ENCODE measurements at places on chromosomes 13 and 19.

DNA sequence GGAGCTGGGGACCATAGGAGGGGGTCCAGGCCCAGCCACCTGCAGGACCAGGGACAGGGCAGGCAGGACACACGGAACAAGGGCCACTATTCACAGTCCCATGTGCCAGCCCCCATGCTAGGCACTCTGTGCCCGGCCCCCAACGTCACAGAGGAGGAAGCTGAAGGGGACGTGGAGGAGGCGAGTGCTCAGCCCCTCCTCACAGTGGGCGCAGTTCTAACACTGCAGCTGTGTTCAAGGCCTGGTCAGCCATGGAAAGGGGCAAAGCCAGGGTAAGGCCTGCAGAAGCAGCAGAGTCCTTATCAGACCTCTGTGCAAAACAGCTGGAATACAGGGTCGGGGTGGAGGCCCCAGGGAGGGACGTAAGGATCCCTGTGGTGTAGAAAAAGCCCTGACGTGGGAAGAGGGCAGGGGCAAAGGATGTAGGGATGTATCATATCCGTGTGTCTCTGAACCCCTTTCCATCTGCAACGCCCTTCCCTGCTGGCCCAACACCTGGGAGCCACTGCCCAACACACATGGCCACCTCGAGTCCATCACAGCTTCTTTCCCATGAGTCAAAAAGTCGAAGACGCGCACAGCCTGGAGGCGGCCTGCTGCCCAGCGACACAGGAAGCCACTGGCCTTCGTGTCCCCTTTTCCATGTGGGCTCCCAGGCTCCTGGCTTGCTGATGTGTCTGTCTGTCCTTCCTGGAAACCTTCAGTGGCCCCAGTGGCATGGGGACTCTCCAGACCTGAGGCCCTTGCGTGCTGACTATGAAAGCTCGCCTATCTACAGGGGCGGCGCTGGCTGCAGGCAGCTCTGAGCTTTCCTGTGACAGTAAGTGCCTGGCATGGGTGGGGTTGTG lies 28.0 kb downstream of the SH3GL1 start:
- DNase-seq = no peak

GRCh38 chr19:14402332-14403144 lies 16.6 kb downstream of the DDX39A start:
- DNase-seq = peak; percentile 89

DNA sequence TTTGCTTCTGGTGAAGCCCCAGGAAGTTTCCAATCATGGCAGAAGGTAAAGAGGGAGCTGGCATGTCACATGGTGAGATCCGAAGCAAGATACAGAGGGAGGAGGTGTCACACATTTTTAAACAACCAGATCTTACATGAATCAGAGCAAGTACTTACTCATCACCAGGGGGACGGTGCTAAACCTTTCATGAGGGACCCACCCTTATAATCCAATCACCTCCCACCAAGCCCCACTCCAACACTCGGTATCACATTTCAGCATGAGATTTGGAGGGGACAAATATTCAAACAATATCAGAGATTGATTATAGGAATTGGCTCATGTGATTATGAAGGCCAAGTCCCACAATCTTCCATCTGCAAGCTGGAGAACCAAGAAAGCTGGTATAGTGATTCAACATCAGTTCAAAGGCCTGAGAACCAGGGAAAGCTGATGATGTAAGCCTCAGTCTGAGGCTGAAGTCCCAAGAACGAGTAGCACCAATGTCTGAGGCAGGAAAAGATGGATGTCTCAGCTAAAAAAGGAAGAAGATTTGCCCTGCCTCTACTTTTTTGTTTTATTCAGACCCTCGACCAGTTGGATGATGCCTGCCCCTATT lies 58.6 kb upstream of the WDFY2 start:
- DNase-seq = no peak

GRCh38 chr13:95262837-95263384 lies 38.3 kb downstream of the ABCC4 start:
- DNase-seq = no peak

DNA sequence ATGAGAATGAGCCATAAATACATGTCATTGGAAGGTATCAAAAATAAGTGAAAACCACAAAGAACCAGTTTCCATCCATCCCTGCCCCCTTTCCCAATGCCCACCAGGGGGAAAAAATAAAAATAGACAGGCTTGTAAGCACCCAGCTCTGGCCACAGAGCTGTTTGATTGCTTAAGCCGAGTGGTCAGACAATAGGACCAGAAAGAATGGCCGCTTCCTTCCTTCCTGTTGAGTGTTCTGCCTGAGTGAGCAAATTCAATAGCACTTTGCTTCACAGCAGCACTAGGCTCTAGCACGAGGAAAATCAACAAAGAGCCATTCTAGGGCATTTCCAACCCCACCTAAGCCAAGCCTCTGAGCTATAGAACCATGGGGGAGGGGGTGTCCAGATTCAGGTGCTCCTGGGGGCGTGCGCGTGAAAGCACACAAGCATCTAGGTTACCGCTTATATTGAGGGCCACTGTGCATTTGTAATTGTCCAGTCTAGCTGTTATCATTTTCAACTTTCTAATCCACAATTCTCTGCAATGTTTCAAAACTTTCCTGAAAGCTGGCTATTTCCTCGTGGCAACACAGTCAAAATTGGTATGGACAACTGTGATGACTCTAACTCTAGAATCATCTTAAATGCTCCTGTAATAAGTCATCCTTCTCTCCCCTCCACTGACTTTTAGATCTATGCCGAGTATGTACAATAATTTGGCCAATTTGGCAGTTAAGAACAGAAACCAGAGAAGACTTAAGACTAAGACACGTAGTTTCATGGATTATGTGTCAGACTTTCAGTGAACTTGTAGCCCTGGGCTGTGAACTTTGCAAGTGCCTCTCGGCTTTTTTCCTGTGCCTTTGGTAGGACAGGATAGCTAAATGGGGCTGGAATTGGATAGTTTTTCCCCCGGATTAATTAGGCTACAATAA lies 64.3 kb downstream of the SPRY2 start:
- peak; percentile 75 for DNase-seq

DNA sequence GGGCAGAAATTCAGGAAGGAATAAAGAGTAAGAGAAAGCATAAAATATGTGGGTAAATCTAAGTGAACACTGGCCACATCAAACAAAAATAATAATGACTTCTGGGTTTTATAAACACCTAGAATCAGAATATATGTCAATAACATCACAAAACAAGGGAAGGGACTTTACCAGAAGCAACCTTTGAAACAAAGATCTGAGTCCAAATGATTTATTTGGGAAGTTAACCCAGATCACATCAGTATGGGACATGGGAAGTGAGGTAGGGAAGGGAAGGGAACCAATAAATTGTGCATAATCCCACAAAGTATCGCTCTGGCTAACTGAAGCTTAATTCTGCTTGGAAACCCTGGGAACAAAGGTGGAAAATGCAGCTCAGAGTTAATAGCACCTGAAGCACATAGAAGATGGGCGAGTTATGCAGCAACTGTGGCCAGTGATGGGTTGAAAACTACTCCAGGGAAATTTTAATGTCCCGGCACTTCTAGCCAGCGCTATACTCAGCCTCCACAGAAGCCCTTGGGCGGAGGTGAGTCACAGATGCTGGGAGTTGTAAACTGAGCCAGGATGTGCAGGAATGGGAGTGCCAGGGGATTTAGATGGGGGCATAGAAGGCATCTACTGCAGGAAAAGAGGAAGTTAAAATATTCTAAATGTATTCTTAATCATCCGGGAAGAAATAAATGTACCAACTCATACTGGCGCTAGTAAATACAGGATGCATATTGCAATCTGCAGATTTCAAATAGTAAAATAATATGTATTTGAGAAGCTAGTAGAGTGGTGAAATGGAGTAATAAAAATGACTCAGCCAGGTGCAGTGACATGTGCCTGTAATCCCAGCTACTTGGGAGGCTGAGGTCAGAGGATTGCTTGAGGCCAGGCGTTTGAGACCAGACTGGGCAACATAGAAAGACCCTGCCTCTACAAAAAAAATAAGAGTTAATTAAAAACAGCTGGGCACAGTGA lies 34.2 kb upstream of the CEBPG start:
- DNase-seq = no peak

DNA sequence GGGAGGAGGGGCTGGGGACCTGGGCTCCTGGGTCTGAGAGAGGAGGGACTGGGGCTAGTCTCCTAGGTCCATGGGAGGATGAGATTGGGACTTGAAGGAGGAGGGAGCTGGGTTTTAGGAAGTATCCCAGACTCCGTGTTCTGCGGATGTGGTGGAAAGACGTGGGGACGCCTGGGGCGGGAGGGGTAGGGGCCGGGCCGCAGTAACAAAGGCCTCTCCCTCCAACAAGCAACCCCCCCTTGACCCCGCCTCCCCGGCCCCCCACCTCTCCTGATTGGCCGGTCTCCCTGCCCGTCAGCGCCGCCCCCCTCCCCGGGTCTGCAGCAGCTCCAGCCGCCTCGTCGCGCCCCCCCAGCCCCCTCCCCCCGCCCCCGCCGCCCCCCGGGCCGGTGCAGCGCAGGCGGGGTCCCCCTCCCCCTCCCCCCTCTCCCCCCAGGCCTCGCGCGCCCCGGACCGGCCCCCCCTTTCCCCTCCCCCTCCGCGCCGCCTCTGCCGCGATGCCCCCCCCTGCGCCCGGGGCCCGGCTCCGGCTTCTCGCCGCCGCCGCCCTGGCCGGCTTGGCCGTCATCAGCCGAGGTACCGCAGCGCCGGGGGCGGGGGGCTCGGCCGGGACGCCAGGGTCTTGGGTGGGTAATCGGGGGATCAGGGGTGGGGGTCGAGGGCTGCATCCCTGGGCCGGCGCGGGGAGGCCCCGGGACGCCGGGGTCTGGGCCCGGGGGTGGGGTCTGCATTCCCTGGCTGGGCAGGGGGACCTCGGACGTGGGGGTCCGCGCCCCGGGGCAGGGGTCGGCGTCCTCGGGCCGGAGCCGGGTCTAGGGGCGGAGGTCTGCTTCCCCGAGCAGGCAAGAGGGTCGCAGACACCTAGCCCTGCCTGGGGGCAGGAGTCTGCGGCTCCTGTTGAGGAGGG lies at the start of gene IGLON5:
Gene IGLON5 (plus strand): TSS at position 294 of the 907 bp plus-strand sequence. CDS start 204 bp downstream, at position 498.
- DNase-seq = no peak

GRCh38 chr13:96089749-96090239 lies at the start of gene HS6ST3:
TSS of gene HS6ST3 (plus strand) at chr13:96090107.
- no peak for DNase-seq

- DNase-seq = no peak
Measured at GRCh38 chr19:33514885-33515551, 6.6 kb downstream of the PEPD start.

DNA sequence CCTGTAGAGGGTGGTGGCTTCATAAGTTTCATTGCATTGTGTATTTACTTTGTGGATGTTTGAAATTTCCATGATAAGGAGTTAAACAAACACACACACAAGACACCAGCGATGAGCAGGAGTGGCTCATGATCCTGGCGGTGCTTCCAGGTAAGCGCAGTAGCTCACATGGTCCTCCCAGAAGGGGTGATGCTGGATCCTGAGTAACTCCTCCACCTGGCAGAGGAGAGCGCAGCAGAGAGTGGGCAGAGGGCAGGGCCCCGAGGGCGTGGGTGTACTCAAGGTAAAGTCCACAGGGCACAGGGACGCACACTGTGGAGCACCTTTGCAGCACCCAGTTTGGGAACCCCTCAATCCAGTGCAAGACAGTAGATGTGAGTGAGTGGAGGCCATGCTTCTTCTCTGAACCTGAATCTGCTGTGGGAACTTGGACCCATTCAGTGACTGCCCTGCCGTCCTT lies 54.0 kb downstream of the RFX2 start:
- no peak for DNase-seq

DNA sequence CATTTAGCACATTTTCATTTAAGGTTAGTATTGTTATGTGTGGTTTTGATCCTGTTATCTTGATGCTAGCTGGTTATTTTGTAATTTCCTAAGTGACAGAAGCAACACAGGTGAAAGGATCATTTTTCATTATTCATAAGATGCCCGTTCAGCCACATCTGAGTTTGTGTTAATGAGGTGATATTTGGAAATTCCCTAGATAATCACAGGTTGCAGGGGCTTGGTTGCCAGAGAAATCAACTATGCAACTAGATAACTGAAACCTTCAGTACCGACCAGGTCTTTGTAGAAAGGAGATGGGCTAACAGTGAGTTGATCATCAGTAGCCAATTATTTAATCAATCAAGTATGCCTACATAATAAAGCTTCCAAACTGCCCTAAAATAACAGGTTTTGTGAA lies 121.3 kb upstream of the UFM1 start:
- no peak for DNase-seq
